ENCODE measurements at places on chromosomes 2 and 18.

GRCh38 chr2:9140645-9141044, 66.0 kb upstream of the ASAP2 start:
- peak; percentile 14 for DNase-seq

DNA sequence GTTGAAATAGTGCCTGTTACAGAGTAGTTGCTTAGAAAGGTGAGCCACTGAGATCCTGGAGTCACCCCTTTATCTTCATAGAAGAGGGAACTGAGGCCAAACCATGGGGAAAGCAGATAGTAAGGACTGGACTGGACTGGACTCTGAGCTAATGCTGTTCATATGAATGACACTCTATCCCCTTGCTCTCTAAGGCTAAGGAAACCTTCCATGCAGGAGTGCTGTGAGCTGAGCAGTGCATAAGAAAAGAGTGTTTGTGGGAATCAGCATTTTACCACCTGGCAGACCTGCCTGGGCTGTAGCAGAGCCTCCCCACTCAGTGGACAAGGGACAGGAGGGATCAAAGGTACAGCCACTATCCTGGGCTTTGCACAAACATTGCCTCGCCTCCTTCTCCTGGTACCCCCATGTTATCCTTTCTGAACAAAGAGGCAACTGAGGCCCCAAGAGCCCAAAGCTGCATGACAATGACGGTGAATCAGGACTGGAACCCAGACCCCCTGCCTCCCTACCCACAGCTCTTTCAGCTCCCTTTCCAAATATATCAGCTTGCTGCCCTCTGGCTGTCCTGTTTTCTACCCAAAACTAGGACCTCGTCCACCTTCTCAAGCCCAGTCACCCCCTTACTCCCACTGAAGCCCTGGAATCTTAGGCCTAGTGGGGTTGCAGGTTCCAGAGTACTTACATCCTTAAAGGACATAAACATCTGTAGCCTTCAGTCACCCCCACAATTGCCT, 227.9 kb downstream of the ZBTB7C start:
- no peak for DNase-seq

- no peak for DNase-seq
Measured at GRCh38 chr2:9415516-9416169, 7.7 kb downstream of the ITGB1BP1 start.

DNA sequence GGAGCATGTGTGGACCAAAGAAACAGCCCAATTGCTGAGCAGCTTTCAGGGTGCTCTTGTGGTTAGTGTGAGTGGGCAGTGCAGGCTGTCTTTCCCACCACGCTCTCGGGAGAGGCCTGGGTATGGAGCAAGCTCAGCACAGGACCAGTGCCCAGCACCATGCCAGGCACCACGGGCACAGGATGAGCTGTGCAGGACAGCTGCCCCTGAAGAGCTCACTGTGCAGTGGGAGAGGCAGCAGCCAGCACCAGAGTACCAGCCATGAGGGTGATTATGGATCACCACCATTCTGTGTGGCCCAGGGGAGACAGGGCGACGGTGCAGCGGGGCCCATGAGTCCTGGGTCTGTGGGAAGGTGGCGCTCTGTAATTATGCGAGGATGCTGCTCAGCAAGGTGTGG, 29.7 kb upstream of the FAHD2A start:
- no peak for DNase-seq

DNA sequence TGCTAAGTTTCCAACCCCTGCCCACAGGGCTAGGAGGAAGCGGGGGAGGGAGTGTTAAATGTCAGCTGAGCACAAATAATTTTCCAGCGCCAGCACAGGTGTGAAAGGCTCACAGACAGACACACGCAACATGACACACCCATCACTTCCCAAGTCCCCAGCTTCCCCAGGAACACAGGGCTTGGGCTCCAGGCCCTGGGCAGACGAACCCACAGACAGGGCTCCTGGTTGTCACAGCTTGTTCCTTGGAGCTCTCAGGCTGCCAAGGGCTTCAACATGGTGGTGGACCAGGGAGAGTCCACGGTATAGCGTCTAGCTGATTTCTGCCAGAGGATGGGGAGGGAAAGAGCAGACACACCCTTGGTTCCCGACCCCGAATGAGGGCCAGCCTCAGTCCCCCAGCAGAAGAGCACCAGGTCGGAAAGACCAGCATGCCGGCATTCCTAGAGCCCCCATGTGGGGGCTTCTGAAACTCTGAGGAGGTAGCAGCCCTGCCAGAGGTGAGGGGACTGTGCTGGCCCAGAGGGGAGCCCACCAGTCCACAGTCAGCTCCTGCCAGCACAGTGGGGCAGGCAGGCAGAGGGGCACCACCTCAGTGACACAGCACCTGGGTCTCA, 1.9 kb downstream of the DUSP2 start:
- DNase-seq = no peak

GRCh38 chr2:67389286-67389685, 7.8 kb upstream of the ETAA1 start:
- DNase-seq = no peak

GRCh38 chr2:207071820-207072219, 93.9 kb downstream of the KLF7 start:
- DNase-seq = no peak

DNA sequence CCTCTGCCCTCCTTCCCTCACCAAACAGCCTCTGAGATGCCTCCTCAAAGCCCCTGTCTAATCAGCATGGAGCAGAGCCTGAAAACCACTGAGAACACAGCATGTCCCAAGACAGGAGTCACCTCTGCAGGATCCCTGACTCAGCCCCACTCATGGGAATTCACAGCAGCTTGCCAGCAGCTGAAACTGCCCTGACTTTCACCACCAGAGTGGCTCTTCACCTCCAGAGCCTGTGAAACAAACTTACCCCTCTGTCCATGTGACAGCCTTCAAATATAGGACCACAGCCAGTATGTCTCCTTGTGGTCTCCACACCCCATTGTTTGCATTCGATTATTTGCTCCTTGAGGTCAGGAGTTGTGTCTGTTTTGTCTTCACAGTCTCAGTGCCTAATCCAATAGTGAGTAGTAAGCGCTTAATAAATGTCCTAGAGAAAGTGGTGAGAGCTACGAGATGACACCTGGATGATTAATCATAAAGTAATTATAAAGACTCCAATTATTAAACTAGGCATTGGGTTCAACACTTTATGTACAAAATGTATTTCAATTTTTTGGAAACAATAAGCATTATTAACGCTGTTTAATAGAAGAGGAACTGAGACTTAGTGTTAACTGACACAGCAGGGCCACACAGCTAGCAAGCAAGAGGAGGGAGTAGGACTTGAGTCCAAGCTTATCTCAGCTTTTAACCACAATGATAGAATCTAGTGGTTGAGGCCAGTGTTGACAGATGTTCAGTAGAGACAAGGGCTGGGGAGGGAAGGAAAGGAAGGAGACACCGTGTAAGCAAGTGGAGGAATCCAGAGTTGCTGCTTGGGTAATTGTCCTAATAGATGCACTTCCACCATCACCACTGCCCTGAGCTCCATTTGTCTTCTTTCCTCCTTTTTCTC, 358.7 kb upstream of the TNP1 start:
- no peak for DNase-seq

DNA sequence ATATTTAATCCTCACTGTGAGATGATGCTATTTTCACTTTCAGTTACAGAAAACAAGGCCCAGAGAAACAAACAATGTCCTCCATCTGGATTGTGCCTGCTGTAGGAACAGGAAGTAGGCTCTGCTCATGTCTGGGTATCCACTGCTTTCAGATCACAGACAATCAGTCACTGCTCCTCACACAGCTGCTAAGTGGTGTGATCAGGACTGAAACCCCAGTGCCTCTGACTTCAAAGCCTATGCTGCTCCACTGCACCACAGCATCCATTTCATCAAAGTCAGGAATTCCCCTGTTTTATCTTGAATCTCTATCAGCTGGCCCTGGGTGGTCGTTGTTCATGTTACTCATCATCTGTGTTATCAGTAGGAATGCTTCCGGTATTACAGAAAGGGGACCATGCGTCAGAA, 303.8 kb upstream of the TRIB2 start:
- DNase-seq = no peak

- no peak for DNase-seq
Measured at GRCh38 chr2:105184420-105184819, 57.1 kb upstream of the GPR45 start.

- no peak for DNase-seq
Measured at GRCh38 chr18:48934415-48934722, 16.4 kb downstream of the SMAD7 start.

- DNase-seq = peak; percentile 28
Measured at GRCh38 chr2:191150600-191151330, at the start of gene STAT4. TSS of gene STAT4 (minus strand) at chr2:191150994. CDS start at chr2:191148203, 2,791 bp downstream.

DNA sequence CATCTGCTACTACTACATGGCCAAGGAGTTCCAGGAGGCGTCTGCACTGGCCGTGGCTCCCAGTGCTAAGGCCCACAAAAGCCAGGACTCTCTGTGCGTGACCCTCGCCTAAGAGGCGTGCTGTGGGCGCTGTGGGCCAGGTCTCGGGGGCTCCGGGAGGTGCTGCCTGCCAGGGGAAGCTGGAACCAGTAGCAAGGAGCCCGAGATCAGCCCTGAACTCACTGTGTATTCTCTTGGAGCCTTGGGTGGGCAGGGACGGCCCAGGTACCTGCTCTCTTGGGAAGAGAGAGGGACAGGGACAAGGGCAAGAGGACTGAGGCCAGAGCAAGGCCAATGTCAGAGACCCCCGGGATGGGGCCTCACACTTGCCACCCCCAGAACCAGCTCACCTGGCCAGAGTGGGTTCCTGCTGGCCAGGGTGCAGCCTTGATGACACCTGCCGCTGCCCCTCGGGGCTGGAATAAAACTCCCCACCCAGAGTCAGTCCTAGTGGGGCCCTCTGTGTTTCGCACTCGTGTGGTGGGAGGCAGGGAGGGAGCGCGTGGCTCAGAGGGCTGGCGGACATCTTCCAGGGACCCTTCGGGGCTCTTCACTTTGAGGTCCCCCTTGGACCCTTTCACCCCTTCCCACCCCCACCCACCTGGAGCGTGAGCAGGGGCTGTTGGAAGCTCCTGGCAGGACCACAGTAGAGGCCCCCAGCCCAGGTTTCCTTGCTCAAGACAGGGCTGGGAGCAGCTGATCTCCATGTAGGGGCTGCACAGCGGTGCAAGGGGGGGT, 5.7 kb downstream of the GPR35 start:
- no peak for DNase-seq

GRCh38 chr18:3665780-3666525, 216.0 kb downstream of the TGIF1 start:
- peak; percentile 89 for DNase-seq

GRCh38 chr2:179277429-179278196, 13.0 kb upstream of the SESTD1 start:
- DNase-seq = no peak

GRCh38 chr2:169106563-169107545, 37.5 kb downstream of the DHRS9 start:
- DNase-seq = no peak

GRCh38 chr2:9478526-9478925, 4.2 kb downstream of the IAH1 start:
- DNase-seq = no peak

DNA sequence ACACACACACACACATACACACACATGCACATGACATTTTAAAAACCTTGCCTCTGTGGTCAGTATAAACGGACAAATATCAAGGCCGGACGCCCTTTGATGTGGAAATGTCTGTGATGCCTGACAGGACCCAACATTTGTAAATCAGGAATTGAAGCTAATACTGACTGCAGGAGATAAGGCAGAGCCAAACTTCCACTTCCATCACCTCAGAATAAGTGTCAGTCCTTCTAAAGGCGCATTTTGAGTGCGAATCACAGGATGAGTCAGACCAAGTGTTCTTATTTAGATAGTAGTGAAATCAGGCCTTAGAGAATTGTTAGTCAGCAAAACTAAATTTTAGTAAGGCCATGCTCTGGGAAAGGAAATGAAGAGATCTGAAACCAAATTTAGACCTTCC, 211.7 kb upstream of the LRATD1 start:
- no peak for DNase-seq

DNA sequence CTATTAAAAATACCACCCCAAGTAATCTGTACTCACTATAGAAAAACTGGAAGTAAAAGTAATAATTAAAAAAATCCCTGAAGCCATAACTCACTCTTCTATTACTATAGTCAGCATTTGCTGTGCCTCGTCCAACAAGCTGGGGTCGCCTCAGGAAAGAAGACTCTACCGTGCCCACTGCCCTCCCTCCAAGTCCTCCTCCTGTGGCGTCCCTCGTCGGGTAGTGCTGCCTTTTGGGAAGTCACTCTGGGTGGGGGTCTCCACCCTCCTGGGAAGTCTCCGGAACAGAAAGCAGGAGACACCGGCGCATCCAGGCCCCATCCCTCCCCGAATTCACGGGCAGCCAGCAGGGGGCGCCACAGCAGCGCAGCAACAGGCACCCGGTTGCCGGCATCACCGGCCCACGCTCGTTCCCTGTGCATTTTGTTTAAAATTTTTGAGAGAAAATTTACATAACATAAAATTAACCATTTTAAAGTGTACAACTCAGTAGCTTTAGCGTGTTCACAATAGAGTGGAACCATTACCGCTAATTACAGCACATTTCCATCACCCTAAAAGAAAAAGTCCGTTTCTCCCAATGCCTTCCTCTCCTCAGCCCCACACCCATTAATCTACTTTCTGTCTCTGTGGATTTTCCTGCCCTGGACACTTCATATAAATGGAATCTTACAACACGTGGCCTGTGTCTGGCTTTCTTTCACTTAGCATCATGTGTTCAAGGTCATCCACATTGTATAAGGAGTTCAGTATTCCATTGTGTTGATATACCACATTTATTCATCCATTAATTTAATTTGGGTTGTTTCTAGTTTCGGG, 62.2 kb downstream of the ADNP2 start:
- DNase-seq = peak; percentile 39

DNA sequence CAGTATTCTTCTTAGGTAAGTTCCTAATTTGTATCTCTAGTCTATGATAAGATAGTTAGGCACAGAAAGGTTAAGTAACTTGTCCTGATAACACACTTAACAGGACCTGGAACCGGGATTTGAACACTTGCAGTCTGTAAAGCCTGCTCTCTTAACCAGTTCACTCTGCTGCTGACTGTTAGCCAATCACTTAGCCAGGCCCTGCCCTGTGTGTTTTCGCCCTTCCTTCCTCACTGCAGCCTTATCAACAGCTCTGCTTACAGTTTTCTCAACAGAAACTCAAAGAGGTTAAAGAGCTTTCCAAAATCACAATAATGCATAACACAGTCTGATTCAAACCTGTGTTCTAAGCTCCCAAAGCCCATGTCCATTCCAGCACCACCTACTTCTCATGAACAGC, 151.7 kb downstream of the TRABD2A start:
- no peak for DNase-seq

- no peak for DNase-seq
Measured at GRCh38 chr2:126846241-126846640, 52.4 kb upstream of the TEX51 start.

DNA sequence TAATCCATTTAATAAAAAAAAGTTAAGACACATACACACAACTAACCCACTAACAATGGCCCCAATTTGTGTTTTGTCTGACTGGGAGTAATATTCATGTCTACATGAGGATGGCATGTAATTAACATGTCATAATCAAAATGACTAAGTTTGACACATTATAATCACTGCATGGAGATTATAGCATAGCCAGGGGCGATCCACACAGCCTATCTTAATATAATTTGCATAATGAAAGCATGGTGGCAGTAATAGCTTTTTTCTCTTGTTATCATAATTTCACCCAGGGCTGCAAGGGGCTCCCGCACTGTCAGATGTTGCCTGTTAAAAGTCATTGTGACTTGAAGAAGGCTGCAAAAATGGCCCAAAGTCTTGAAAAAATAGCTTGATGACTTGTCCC, 243.7 kb downstream of the SMAD2 start:
- DNase-seq = no peak
